Stimulated activated CD4-positive, alpha-beta T cell treated with anti-CD3 and anti-CD28 coated beads, Interleukin-12 subunit alpha, Interleukin-12 subunit beta, amount 100 ng/mL, for 24 hours (primary cell): ENCODE measurements at places on chromosomes 16 and 17.

DNA sequence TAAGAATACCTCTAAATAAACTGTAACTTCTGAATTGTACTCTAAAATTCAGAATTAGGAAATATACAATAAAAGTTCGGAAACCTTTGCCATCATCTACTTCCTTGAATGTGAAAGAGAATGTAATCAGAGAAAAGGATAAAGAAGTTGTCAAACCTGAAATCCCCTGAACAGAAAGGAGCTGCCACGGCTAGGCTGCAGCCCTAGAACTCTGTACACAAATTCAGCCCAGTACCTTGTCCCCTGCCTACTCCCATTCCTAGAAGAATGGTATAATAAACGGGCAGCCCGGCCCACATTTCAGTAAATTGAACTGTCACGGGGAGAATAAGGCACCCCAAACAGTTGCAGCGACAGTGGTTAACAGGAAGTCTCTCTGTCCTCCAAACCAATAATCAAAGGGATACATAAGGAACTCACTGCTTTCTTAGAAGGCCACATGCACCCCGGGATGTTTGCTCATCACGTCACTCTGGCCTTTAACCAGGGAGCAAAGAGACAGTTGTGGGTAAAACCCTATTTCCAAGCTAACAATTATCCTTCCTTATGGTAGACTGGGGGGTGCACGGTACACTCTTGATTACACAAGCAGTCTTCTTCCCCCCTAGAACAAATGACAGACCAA lies 24.3 kb upstream of the RFFL start:
- no peak for DNase-seq

GRCh38 chr17:39792526-39793221 lies 54.9 kb downstream of the GRB7 start:
- no peak for DNase-seq

DNA sequence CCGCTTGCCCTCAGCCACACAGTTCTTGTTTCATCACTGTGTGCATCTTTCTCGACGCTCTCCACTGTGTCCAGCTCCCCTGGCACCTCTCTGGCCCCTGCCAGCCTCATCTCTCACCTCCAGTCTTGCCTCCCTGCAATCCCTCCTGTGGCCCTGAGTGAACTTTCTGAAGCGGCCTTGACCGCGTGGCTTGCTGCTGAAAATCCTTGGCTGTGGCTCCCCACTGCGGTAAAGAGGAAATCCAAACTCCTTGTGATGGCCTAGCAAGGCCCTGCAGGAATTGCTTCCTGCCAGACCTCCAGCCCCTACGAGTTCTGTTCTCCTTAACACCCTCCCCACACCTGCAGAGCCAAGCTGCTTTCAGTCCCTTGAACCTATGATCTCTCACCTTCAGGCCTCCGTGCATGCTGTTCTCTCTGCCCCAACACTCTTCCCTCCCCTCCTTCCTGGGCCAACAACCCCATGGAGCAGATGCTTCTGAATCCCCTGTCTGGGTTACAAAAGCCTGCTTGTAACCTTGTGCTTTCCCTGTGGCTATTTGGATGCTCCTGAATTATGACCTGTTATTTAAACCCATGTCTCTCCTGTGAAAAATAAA lies 33.6 kb upstream of the BRD7 start:
- no peak for DNase-seq

DNA sequence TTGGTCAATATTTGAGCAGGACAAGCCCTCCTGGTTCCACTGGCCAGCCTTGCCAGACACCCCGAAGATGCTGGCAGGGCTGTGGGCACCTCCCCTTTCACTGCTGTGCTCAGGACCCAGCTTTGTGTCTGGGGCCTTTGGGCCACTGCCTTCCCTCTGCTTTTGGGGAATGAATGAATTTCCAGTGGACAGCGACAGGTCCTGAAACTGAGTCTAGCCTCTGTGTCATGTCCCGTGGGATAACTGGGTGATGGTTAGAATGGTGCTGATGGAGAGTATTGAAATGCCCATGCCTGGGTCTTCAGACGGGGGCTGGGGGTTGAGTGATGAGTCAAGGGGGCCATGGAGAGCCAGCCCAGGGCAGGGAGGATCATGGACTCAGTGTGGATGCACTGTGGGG lies 135.8 kb downstream of the FOXL1 start:
- no peak for DNase-seq

DNA sequence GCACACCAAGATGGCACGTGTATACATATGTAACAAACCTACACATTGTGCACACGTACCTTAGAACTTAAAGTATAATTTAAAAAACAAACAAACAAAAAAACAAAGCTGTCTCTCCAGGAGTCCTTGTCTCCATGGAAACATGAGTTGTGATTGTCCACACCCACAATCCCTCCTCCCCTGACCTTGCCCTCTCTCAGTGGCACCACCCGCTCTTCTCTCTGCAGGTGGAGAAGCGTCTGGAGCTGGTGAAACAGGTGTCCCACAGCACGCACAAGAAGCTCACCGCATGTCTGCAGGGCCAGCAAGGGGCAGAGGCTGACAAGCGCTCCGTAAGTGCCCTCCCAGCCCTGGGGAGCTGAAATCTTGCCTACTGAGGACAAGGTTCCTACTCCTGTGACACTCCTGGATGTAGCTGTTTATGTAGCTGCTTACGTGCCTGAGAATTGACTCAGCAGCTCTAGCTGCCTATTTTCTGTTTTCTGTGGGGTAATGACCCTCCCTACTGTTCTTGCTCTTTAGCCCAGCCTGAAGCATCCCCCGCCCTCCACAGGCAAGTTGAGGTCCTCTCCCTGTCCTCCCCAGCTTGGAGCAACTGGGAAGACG lies 107.0 kb downstream of the ARHGAP44 start:
- DNase-seq: no peak

DNA sequence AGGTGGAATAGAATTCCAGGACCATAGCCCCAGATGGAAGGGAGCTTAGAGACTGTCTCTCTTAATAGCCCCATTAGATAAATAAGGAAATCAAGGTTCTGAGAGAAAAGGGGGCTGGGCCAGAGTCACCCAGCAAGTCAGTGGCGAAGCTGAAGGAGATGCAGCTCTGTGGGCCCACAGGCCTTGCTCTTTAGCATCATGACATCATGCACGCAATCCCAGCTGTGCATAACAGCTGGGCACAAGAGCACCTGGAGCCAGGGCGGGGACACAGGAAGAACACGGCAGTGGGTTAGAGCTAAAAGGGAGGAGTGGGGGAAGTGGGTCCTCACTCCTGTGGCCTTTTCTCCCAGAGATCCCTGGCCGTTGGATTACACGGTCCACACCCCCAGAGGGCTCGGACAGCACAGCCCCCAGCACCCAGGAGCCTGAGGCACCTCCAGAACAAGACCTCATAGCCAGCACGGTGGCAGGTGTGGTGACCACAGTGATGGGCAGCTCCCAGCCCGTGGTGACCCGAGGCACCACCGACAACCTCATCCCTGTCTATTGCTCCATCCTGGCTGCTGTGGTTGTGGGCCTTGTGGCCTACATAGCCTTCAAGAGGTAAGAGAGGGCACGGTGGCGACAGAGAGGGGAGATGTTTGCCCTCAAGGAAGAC lies 15.1 kb downstream of the NGFR start:
- no peak for DNase-seq

GRCh38 chr16:13621639-13622038 lies 298.3 kb upstream of the ERCC4 start:
- no peak for DNase-seq

GRCh38 chr16:50696575-50697420 lies 3.4 kb downstream of the NOD2 start:
- peak; percentile 52 for DNase-seq

GRCh38 chr17:5585836-5586521 lies 1.7 kb upstream of the NLRP1 start:
- no peak for DNase-seq

DNA sequence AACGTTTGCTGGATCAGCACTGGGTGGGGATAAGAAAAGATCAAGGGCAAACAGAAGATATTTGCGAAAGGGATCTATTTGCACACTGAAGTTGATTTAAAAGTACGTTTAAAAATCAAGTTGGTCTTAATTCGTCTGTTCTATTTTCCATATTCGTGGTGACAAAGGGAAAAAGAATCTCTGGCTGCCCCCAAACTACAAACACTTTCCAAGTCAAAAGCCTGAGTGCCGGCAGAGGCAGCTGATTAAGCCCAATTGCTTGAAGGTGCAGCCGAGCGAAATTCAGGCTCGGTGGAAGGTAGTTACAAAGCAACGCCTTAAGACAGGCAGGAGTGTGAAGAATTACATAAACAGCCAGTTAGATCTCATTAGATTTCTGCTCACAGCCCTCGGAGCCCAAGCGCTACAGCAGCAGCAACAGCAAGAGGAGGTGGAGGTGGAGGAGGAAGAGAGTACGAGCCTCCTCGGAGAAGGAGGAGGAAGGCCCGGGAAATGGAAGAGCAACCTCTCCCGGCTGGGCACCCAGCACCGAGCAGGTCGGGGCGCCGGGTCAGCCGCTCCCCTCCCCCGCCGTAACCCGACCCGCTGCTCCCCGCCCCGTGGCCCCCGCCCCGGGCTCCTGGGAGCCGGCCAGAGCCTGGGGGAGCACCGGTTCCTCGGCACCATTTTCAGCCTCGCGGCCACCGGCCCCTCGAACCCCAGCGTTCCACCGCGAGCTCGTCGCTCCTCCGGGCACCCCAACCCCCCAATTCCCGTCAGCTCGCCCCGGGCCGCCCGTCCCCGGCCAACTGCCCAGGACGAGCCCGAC lies 890 bp downstream of the TOB1 start:
- DNase-seq: peak; percentile 26

- DNase-seq: no peak
These were observed 6.9 kb downstream of the ALYREF start for GRCh38 chr17:81884520-81884919.

DNA sequence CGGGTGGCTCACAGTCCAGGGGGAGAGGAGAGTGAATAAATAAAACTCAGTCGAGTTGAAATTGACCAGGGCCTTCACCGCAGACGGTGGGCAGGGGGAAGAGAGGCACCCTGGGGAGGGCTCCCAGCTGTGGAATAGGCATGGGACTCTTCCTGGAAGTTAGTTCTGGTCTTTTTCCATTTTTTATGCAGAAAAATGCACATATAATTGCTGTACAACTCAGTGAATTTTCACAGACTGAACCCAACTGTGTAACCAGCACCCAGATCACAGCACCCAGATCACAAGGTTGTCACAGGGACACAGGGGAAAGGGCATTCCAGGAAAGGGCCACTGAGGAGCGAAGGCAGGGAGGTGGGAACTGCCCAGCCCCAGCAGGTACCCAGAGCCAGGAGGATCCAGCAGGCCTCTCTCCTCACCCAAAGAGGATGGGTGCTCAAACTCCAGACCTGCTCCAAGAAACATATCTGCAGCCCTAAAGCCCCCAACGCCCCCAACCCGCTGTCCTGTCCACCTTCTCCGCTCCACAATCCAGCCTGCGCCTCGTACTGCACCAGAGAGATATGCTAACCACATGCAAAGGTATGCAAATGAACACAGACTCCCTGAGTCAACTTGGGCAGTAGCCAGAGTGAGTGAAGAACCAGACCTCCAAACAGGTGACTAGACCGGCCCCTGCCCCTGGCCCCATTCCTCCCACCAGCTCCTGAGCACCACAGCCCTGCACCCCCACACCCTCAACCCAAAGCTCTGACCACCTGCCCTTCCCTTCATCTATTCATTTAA lies 29.1 kb upstream of the EIF1 start:
- DNase-seq: no peak

DNA sequence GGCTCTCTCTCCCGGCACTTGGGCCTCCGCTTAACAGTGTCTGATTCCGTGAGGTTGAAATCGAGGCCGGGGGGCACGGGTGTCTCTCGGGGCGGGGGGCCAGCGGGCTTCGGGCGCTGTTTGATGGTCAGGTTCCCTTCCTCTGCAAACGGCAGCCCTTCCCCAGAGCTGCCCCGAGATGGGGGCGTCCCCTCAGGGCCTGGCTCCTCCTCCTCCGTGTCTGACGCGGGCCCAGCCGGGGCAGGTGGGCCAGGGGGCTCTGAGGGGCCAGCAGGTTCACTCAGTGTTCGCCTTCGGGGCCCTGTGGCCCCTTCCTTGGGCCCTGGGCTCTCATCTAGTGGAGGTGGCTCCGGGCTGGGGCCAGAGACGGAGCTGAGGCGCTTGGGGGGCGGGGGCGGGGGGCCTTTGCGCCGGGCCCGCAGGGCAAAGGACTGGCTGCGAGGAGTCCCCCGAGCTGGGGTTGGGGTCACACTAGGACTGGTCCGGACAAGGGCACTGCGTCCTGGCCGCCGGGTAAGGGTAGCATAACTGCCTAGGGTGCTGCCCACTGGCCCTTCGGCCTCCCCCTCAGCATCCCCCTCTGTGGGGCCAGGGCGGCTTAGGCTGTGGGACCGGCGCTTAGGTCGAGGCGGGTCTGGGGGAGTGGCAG lies 13.1 kb downstream of the CASKIN2 start:
- DNase-seq: no peak

DNA sequence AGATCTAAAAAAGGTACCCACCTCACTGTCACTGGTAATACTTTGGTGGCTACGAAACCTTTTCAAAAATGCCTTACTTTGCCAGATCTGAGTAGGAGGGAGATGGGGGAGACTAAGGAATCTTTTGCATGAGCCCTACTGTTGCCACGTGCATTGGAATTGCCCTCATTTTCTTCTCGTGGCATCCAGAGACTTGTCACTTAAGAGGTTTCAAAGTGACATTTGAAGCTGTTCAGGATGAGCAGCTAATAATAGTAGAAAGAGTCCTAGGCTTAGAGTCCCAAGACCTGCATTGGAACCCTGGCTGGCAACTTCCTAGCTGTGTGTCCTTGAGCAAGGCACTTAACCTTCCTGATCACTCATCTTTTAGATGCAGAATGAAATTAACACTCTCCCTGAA lies 43.5 kb downstream of the GPRC5B start:
- no peak for DNase-seq

- no peak for DNase-seq
These were observed 75.5 kb upstream of the GPRC5B start for GRCh38 chr16:19960183-19960582.

- DNase-seq: no peak
These were observed 22.5 kb upstream of the MYO15B start for GRCh38 chr17:75565066-75565465.

DNA sequence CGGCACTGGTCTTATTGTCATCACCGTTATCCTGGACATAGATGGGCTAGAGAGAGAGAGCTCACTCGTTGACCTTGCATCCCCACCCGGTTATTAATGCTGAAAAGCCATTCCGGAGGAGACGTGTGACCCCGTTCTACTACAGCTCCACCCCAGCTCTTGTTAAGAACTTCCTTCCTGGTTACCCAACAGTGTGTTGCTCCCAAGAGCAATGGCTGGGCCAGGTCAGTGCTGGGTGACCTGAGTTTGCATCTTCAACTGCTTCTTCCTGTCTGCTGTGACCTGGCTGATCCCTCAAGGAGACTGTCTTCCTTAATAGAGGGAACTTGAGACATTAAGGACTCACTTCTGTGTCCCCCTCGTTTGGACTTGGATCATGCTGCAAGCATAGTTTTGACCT lies 96.1 kb upstream of the SDK2 start:
- no peak for DNase-seq

DNA sequence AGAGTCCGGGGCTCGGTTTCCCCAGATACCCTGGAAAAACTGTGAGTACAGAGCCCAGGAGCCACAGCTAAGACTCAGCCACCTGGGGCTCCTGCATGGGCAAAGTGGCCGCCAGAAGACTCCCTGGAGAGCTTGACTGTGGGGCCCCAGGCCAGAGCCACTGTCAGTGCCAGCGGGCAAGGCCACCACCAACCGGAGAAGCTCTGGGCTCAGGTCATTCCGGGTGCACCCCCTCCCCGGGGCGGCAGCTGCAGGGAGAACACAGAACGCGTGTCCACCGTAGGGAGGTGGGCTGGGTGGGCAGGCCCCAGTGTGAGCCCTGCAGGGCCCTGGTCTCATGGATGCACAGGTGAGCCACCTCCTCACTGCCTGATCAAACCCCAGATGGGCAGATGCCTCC lies 22.3 kb upstream of the RBFOX3 start:
- DNase-seq: no peak

- no peak for DNase-seq
These were observed 13.5 kb downstream of the SLC46A1 start for GRCh38 chr17:28392491-28392890.

GRCh38 chr17:31549121-31549524 lies 157.6 kb downstream of the RAB11FIP4 start:
- DNase-seq: no peak
